Inflammatory macrophage treated with lipopolysaccharide for 1 hour (primary cell): ENCODE measurements at places on chromosomes 7 and 10.

- DNase-seq: no peak
Measured at GRCh38 chr7:47256016-47256415, 325.9 kb downstream of the TNS3 start.

DNA sequence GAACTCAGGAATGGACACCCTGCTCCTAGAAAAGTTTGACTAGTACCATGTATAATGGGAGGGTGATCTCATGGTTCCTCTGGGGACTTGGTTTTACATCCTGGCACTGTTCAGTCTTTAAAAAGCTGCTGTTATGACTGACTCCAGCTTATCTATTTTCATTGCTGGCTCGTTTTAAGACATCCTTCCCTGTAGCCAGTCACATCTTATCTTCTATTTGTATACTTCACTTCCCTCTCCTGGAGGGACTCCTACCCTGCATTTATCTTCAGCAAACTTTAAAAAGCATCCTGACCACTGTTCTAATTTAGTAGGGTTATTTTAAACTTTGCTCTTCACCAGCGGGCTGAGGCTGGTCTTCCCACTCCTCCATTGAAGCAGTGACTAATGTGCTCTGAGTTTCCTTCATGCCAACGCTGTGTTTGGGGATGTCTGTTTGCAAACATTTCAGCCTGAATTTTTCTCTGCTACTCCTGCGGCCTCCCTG is 72.9 kb upstream of the ARMC3 start:
- no peak for DNase-seq

DNA sequence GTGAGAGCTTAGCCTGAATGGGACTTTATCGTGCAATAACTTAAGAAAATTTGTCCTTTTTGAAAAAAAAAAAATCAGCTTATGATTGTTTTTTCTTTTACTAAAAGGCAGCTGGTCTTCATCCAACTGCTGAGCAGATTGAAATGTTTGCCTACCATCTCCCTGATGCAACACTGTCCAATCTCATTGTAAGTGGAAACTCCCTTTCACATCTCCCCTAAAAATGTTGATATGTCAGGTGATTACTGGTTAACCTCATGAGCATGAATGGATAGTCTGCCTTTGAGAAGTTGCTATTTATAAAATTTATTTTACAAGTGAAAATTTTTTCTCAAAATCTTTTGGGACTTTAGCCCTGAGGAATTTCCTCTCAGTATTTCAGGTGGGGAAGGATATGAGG is 17.8 kb upstream of the HKDC1 start:
- peak; percentile 82 for DNase-seq

DNA sequence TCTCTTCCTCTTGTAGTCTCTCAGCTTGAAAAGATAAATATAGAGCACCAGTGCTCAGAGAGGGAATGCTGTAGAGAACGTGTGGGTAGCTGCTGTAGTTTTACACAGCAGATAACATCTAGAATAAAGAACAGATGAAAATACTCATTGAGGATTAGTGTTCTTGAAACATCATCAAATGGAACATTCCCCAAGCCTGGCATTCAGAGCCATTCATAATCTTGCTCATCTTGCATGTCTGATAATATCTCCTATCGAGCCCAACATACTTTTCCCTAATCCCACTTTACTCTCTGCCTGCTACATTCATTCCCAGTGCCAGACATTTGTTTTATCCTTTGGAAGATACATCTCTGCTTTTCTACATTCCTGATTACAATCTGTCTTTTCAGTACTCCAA is 35.2 kb downstream of the MCU start:
- no peak for DNase-seq

- no peak for DNase-seq
Measured at GRCh38 chr10:124122211-124122610, 28.8 kb upstream of the CHST15 start.

DNA sequence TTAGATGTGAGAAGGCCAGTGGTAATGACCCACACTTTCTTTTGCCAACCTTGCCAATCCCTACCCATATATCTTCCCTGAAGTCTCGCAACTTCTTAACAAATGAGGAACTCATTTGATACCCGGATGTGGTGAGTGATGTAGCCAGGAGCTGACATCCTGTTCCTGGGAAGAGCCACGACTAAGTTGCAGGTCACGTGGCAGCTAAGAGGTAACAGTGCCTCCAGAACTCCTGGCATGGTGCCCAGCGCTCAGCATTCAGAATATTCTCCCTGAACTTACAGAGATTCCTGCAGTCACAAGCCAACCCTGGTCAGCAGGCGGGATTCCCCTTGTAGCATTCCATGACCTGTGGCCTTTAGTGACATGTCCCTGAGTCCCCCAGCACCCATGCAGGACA is 282.5 kb downstream of the GALNT17 start:
- no peak for DNase-seq

GRCh38 chr7:106552645-106553445 is 108.1 kb downstream of the CCDC71L start:
- peak; percentile 94 for DNase-seq

- DNase-seq: no peak
Measured at GRCh38 chr10:65950075-65950474, 975.8 kb upstream of the LRRTM3 start.

DNA sequence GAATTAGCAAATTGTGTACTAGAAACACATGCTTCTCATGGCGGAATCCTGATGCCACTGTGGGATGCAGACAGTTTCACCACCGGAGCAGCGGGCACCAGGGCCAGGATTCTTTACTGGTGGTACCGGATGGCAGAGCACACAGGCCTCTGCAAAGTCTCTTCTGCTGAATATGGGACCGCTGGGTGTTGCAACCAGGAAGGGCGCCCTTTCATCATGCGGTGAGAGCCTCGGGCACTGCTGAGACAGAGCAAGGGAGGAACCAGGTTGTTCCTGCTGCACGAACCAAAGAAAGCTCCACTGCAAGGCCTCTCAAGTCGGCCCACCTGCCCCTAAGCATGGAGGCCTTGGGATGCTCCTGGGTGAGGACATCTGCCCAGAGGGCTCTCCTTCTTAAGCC is 57.0 kb upstream of the NMT2 start:
- no peak for DNase-seq

DNA sequence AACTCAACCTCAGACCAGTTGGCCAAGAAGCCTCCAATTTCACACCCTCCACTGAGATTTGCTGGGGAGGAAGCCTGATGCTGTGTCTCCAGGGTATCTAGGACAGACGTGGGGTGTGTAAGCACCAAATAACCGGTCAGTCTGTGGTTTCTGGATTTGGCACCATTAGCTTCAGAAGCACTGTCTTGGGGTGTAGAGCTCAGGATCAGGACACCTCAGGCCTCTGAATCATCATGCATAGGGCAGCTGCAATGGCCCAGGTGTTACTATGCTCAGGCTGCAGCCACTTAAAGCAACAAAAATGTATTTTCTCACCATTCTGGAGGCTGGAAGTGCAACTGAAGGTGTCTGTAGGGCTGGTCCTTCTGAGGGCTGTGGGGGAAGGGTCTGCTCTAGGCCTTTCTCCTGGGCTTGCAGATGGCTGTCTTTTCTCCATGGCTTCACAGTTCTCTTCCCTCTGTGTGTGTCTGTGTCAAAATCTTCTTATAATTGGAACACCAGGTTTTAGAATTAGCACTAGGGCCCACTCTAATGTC is 73.4 kb upstream of the SEPHS1 start:
- no peak for DNase-seq

GRCh38 chr7:124171068-124171467 is 138.2 kb upstream of the TMEM229A start:
- DNase-seq: no peak

DNA sequence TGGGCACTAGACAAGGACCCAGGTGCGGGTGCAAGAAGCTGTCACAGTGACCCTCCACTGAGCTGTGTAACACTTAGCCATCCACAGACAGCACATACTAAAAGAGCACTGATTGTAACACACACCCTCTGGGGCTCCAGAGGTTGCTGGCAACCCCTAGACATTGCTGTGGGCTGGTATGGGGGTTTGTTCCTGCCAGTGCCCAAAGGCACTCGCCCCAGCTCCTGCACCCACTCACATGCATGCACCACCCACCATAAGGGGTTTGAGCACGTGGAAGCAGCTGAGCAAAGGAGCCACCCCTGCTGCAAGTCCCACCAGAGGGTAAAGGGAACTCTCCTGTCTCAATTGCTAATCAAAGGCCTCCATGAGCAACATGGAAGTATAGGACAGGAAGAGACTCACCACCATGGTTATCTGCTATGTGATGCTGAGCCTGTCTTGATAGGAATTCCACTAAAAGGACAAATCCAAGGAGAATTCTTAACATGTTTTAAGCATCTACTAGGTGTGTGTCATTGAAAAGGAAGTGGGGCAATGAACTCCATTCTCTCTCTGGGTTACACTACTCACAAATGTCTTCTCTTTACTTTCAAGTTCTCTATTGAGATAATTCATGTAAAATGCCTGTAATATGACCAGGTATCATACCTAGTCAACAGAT is 103.1 kb downstream of the GFRA1 start:
- no peak for DNase-seq

GRCh38 chr10:113340282-113340681 is 212.6 kb upstream of the HABP2 start:
- no peak for DNase-seq

- DNase-seq: peak; percentile 63
Measured at GRCh38 chr7:8295638-8296361, 33.8 kb upstream of the ICA1 start.

DNA sequence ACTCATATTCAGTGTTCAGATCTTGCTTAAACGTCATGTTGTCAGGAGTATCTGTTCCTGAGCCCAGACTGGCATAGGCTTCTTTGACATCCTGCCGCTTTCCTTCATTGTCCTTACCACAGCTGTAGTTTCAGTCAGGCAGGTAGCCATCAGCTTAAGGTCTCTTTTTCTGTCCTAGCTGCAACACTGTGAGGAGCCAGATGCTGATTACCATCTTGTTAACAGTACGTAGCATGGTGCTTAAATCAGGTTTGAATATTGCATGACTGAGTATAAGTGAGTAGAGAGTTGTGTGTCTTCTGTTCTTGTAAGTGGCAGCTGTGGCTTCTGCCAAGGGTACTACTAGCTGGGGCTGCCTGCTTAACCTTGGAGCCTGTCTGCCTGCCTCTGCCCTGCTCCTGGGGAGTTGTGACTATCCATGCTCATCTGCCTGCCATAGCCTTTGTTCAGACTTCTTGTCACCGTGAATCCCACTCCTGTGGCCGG is 92.6 kb downstream of the MAPK8 start:
- no peak for DNase-seq

DNA sequence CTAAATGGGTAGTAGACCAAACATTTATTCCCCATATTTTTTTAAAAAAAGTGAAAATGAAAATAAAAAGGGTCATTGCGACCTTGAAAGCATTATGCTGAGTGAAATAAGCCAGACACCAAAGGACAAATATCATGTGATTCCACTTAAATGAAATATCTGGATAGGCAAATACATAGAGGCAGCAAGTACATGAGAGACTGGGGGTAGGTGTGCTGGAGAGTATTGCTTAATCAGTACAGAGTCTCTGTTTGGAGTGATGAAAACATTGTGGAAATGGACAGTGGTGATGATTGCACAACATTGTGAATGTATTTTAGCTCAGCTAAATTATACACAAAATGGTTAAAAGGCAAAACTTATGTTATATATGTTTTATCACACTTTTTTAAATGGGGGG is 169.4 kb downstream of the AKR1D1 start:
- peak; percentile 61 for DNase-seq

- DNase-seq: no peak
Measured at GRCh38 chr7:43612599-43613589, 30.0 kb downstream of the STK17A start.

DNA sequence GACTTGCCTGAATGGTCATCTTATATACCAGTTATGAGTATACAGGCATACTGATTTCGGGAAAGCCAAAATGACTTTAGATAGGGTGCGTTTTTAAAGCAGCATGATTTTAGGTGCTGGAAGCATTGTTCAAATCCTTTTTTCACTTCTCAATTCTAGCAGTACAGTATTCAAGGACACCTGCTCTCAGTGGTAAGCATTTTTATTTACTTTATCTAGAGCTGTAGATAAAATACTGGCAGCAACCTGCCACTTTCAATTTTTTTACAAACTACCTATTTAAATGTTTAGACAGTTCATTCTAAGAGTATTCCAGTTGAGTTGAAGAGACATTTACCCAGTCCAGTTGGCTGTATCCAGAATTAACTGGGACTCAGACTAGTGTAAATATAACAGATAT is 33.6 kb downstream of the TMEM106B start:
- no peak for DNase-seq

DNA sequence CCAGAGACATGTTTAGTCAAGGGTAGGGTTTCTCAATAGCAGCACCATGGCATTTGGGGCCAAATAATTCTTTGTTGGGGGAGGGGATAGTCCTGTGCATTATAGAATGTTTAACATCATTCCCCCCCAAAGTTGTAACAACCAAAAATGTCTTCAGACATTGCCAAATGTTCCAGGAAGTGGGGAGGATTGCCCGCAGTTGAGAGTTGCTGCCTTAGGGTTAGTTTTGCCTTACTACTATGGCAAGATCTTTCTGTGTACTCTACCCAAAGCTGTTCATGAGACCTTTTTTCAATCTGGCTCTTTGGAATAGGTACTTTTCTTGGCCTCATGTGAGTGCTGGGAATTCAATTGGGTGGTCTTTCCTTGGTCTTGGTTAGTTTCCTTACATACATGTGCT is 34.1 kb downstream of the SAMD8 start:
- no peak for DNase-seq

DNA sequence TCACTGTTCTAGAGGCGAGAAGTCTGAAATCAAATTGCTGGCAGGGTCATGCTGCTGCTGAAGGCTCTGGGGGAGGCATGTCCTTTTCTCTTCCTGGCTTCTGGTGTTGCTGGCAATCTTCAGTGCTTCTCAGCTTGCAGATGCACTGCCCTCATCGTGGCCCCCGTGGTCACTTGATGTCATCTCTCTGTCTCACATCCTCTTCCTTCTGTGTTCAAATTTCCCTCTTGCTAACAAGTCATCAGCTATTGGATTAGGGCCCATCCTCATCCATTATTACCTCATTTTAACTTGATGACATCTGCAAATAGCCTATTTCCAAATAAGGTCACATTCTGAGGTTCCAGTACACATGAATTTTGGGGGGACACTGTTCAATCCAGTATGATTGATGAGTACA is 36.6 kb upstream of the SRGN start:
- peak; percentile 92 for DNase-seq

GRCh38 chr7:151251689-151252560 is 3.4 kb upstream of the SMARCD3 start:
- no peak for DNase-seq

DNA sequence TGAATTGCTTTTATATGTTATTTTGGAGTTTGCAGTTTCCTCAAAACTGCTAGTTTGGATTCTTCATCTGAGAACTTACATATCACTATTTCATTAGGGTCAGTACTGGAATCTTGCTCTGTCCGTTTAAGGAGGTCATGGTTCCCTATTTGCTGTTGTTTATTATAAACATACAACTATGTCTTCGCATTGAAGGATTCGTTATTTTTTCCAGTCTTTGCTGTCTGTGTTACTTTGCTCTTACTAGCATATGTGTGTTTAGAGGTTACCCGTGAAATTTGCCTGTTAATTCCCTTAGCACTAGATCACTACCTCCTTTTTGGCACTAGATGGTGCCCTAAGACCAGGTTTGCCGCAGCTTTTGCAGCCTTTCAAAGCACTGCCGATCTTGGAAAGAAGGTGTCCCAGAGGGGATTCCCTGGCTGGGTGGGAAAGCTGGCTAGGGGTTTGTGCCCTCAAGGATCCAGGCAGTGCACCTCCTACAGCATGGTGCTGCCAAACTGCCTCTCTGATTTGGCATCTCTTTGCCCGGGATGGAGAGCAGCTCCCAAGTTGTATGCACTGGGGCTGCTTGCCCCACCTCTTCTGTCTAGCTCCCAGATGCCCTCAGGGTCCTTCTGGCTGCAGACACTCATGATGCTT is 103.1 kb upstream of the APBB1IP start:
- DNase-seq: peak; percentile 83
